ENCODE measurements at places on chromosomes 12 and 14. TPM values are rescaled to one million over a fixed set of nuclear protein-coding genes. Genes with fewer than 3 reads are reported as not detected.

TAS2R31 gene
- total RNA-seq, result 0.61 TPM

KRT75 gene
- 7.5 TPM for total RNA-seq

TRIAP1 gene
- 38.9 TPM for total RNA-seq

DPY19L2 gene
- total RNA-seq, result 2.8 TPM

NXPH4 gene
- 1.2 TPM for total RNA-seq

ATP5MC2 gene
- total RNA-seq, result 195 TPM

SYNJ2BP gene
- 20.1 TPM for total RNA-seq

NKX2-1 gene
- not detected for total RNA-seq

RND1 gene
- 0.11 TPM for total RNA-seq

PAH gene
- not detected for total RNA-seq

AQP5 gene
- not detected for total RNA-seq

KRT82 gene
- not detected for total RNA-seq

TTC5 gene
- 14.9 TPM for total RNA-seq

SLC5A8 gene
- 0.10 TPM for total RNA-seq

RNASE7 gene
- 17.1 TPM for total RNA-seq

GPR132 gene
- total RNA-seq, result not detected
